ENCODE measurements at places on chromosomes 4 and X.

- DNase-seq, result no peak
Observed at GRCh38 chr4:34644579-34645115, 1599.7 kb downstream of the ARAP2 start.

- DNase-seq, result no peak
Observed at GRCh38 chr4:116926631-116927295, 158.6 kb downstream of the TRAM1L1 start.

DNA sequence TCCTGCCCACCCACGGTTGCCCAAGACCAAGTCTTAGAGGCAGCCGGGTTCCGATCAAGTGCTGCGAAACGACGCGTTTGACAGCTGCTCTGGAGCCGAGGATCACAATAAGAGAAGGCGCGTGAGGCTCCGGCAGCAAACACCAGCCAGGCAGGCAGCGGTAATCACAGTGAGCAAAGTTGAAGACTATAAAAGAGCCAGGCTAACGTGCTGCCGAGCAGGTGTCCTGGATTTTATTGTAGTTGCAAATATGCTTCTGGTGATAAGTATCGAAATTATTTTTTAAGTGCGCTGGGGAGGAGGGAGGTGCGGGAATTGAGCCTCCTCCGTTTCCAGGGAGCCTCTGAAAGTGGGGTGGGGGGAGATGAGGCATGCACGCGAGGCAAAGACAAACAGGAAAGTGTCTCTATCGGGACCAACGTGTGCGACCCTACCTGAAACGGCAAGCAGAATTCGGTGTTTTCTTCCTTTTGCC lies 590 bp downstream of the GABRA2 start:
- no peak for DNase-seq

DNA sequence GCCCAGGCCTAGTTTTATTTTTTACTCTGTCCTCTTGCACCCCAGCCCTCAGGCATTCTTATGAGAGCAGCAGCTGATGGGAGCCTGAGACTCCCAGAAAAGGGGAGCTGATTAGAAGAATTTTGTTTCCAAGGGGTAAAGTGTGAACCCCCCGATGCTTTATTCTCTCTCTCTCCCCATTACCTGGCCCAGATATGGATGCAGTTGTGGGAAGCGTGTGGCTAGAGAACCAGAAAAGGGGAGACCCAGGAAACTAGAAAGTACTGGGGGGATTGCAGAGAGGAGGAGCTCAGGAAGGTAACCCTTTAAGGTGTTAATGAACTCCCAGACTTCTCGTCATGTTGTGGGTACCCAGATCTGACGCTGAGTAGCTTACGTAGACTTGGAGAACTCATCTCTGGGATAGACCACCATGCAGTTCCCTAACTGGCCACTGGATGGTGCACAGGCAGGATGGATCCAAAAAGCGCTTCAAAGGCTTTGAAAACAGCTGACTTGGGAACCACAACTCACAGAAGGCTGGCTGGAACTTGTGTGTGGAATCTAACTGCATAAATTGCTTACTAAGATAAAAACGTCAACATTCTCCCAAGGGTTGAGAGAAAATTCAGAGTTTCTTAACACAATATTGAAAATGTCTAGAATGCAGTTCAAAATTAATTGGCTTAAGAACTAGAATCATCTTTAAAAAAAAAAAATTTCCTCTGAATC lies 64.7 kb downstream of the TBC1D14 start:
- peak; percentile 61 for DNase-seq

DNA sequence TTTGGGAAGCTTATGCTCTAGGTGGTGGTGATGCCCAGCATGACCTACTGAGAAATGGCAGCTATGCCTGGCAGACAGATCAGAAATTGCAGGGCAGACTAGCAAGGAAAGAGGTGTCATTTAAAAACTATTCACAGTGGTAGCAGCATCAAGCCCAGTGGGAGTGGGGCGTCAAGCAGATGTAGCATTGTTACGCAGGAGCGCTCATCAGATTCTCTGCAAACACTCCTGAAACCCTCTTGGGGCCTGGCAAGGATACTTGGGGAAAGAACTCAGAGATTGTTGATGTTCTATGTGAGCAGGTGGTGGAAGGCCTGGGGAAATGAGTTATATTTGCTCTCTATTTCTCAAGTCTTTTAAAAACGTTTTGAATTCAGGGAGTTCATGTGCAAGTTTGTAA lies 437.6 kb downstream of the RAPGEF2 start:
- no peak for DNase-seq

- DNase-seq, result no peak
Observed at GRCh38 chrX:84690228-84690627, 188.0 kb upstream of the HDX start.

DNA sequence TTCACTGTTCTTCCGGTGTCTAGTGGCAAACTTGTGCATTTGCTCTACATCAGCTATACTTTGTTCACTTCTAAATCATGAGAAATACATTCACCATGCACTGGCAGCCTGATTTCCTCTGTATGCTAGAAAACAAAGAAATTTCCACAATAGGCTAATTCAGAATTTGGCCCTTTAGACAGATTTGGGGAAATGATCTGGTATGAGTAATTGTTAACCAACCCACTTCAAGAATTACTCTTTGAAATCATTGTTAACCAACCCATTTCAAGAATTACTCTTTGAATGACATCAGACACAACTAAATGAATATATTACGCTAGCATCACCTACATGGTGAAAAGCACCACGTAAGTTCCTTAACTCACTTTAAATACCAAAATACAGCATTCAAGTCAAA lies 14.6 kb downstream of the APBB2 start:
- DNase-seq, result no peak

- DNase-seq, result no peak
Observed at GRCh38 chrX:46404774-46405173, 140.4 kb downstream of the ZNF674 start.

DNA sequence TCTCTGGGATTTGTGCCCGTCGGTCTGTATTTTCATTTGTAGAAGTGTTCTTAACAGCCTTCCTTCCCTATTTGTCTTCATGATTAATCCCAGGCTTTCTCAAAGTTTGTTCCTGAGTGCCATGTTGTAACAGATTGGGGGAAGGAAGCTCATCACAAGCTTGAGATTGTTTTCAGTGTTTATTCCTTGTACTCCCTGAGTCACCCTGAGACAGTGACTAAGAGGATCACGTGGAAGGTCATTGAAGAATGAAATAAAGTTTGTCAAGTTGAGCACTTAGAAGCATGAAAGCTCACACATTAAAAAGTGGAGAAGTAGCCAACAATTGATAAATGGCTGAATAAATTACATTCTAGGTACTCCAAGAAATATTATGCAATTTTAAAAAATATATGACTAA lies 153.5 kb upstream of the FAM241A start:
- DNase-seq, result no peak

DNA sequence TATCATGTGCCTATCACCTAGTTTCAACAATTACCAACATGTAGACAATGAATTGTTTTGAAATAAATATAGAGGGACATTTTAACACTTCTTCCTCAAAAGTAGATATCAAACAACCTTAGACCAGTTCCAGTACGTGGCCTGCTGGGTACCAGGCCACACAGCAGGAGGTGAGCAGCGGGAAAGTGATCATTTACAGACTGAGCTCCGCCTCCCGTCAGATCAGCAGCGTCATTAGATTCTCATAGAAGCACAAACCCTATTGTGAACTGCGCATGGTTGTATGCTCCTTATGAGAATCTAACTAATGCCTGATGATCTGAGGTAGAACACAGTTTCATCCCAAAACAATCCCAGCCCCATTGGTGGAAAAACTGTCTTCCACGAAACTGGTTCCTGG lies 6.5 kb downstream of the BBS7 start:
- no peak for DNase-seq

GRCh38 chr4:32129967-32130366 lies 1409.8 kb downstream of the PCDH7 start:
- no peak for DNase-seq

- DNase-seq, result no peak
Observed at GRCh38 chr4:34412233-34412632, 1832.1 kb downstream of the ARAP2 start.

- DNase-seq, result no peak
Observed at GRCh38 chr4:121192480-121192879, 28.4 kb upstream of the TNIP3 start.

- DNase-seq, result no peak
Observed at GRCh38 chrX:108250654-108251579, 159.3 kb downstream of the ATG4A start.

- no peak for DNase-seq
Observed at GRCh38 chrX:15358533-15358932, 23.2 kb upstream of the PIGA start.

- no peak for DNase-seq
Observed at GRCh38 chrX:7127056-7127455, 20.5 kb upstream of the STS start.

- no peak for DNase-seq
Observed at GRCh38 chr4:140094438-140095420, 59.3 kb downstream of the MAML3 start.

Data from stimulated activated CD8-positive, alpha-beta memory T cell treated with anti-CD3 and anti-CD28 coated beads, Interleukin-4, amount 100 ng/mL, for 1 hour (primary cell).